ENCODE measurements at places on chromosomes 16 and 17. TPM values are rescaled to one million over a fixed set of nuclear protein-coding genes. Genes with fewer than 3 reads are reported as not detected.

DNA sequence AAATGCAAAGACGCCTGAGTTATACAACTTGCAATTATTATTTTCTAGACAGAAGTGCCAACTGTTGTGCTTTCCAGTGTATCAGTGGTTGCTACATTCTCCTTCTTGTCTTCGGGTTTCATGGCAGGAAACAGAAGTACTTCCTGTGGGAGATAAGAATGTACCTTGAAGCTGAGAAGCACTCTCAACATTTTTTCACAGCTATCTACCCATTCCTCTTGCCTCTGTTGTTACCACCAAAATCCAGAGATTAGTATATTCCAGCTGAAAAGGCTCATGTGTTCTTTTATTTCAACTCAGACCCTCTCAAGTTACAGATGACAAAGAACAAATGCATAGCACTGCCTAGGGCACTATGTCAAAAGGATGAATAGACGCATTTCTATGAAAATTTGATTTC is 4.8 kb upstream of the ADAT1 start:
- no peak for DNase-seq

DNA sequence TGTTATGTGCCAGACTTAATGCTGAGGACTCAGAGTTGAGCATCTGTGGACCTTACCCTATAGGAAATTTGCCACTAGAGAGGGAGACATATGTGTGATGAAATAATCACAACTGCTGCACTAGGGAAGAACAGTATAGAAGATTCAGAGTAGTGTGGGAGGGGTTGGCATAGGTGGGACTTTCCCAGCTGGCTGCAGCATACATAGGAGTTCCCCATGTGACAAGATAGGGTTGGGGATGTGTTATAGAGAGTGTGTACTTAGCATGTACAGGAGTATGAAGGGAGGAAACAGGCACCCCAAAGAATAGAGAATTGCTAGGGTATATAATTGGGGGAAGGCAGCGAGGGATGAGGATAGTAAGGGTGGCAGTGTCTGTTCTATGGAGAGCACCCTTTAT is 2.9 kb downstream of the NUP93 start:
- DNase-seq, result no peak

DNA sequence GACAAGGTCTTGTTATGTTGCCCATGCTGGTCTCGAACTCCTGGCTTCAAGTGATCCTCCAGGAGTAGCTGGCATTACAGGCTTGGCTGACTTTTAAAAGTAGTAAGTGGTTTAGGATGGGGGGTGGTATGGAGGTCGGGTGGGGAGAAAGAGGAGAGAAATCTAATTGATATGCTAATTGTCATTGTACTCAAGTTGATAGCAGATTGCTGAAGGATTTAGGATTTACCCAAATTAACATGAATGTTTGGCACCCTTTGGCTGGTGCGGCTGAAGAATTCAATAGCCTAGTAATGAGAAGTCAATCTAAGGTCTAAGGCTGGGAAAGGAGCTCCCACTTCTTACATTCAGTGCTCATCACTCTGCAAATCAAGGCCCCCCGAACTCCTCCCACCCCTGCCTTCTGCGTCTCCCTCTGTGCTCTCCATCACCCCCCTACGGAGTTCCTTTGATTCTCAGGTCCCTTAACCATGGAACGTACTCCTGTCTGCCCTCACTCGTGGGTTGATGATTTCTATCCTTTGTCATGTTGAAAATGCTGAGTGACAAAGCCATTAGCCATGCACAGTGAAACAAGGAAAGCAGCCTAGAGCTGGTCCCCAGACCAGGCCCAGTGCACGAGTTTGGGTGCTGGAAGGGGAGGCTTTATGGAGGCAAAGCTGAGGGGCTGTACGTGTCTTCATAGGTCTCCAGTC is 17.3 kb downstream of the CDH13 start:
- DNase-seq, result no peak

Gene YPEL2
- 22.2 TPM for total RNA-seq

Gene KCNH6
- 0.87 TPM for total RNA-seq

Gene KCNJ2
- 4.9 TPM for total RNA-seq

Gene RND2
- total RNA-seq, result 1.2 TPM

All from stomach (tissue), 19 donors.